ENCODE measurements at places on chromosomes 7 and 10.

GRCh38 chr10:74453169-74453568 lies 302.1 kb downstream of the ADK start:
- H3K4me1 ChIP-seq = no peaks in the 10 kb centered on the region
- DNase-seq = no peak
- H3K27me3 ChIP-seq = no peaks in the 10 kb centered on the region
- no peak overlapping the region for H3K4me3 ChIP-seq

- H3K36me3 ChIP-seq = peaks cover 7% of the 10 kb centered on the region
- H3K4me1 ChIP-seq = no peaks in the 10 kb centered on the region
- no peak overlapping the region for H3K27ac ChIP-seq
These were observed 47.9 kb downstream of the OGDH start for GRCh38 chr7:44654255-44654796.

DNA sequence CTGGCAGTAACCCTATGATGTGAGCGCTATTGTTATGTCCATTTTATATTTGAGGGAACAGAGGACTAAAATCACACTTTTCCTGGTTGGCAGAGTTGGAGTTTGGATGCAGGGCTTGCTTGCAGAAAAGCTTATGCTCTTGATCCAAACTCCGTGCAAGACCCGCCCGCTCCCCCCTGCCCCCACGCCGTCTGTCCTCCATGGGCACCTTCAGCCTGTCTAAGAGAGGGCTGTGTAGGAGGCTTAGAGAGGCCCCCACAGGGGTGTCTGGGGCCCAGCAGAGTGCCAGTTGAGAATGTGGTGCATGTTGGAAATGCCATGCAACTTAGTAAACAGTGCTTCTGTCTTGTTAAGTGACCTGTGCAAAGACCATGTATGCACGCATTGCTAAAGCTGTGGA lies 170.5 kb upstream of the NPY start:
- no peaks in the 10 kb centered on the region for H3K27me3 ChIP-seq
- no peak overlapping the region for H3K27ac ChIP-seq
- no peak for DNase-seq

GRCh38 chr7:29891766-29892165 lies 85.5 kb downstream of the WIPF3 start:
- H3K36me3 ChIP-seq = no peaks in the 10 kb centered on the region
- no peaks in the 10 kb centered on the region for H3K4me1 ChIP-seq
- H3K27ac ChIP-seq = no peak overlapping the region
- no peak for DNase-seq
- H3K4me3 ChIP-seq = no peak overlapping the region
- H3K27me3 ChIP-seq = no peaks in the 10 kb centered on the region
